ENCODE measurements at places on chromosomes 4 and X.

- DNase-seq: no peak
Measured at GRCh38 chrX:13691841-13692371, 3.0 kb downstream of the RAB9A start.

DNA sequence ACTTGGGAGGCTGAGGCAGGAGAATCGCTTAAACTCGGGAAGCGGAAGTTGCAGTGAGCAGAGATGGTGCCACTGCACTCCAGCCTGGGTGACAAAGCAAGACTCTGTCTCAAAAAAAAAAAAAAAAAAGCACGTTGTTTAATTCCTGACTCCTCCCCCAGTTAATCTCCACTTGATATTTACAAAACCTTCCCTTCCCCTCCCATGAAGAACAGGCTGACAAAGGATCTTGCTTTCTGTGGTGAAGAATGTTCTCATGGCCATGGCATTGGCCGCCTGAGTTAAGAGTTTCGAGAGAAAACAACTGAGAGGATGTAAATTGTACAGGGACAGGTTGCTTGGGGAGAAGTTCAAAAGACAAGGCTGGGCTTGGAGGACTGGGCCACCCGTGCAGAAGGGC lies 168.2 kb upstream of the BCOR start:
- no peak for DNase-seq

DNA sequence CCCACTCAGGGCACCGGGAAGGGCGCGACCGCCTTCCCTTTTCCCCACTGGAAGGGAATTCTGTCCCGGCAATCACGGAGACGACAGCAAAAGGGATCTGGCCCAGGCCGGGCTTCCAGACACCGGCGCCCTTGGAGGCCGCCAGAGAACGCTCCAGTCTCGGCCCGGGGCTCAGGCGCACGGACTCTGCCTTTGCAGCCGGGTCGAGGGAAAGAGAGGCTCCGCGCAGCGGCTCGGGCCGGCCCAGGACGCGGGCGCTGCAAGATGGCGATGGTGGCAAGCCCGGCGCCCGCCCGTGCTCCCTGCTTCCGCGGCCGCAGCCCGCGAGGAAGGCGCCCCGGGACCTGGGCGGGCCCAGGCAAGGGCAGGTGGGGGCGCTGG lies 1.1 kb downstream of the CTBP1 start:
- no peak for DNase-seq

GRCh38 chr4:109739547-109739946 lies 9.7 kb upstream of the PLA2G12A start:
- DNase-seq: no peak

DNA sequence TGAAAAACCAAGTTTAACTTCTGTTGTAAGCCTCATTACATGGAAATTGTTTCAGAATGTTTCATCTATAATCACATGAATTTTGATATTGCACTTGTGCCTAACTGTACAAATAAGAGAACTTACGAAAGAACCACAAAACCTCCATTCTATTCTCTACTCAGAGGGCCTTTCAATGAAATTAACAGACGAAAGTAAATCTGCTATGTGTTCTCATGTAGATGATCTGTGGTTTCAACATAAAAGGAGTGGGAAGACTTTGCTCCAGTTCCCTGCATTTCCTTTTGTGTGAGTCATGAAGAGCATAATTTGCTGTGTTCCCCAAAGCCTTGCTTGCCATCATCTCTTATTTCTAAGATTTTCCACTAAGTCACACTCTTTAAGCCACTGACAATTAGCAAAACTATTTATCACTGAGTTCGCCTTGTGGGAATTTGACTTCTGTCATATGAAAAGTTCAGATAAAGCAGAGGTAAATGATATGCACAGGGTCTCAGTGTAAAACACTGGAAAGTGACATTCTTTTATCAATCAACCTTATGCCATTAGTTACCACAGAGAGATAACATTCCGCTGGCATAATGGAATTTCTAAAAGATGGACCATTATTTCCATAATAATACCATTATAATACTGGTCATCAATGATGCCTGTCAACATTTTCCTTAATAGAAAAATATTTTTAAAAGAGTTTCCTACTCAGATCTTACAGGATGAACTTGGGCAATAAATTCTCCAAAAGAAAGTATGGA lies 329.8 kb downstream of the NR3C2 start:
- DNase-seq: no peak

DNA sequence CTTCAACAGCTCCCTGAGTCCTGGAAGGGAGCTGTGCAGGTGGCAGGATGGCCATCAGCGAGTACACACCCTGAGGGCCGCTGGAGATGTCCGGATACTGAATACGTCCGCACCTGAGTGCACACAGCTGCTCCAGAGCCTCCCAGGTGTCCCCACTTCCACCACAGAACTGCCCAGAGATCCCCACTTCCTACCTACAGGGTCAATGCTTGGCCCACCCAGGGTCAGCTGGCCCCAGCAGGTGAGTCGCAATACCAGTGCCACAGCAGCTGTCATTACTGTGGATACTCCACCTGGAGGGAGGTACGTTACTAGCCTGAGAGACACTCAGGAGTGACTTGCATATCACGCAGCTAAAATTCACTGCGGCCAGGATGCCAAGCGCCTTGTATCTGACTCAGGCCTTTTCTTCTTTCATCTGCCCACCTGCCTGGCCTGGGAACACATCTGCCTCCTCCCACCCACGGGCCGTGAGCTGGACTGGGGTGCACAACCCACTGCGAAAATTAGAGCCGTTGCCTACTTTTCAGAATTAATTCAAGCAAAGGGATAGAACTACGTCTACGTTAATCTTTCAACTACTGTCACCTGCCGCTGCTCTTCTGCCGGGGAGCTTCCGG lies 9.4 kb downstream of the C4orf50 start:
- no peak for DNase-seq

- no peak for DNase-seq
Measured at GRCh38 chr4:168257768-168258167, 60.8 kb downstream of the DDX60 start.

- no peak for DNase-seq
Measured at GRCh38 chr4:43238008-43238407, 345.5 kb downstream of the GRXCR1 start.

- DNase-seq: no peak
Measured at GRCh38 chrX:134821370-134821769, 163.1 kb upstream of the PLAC1 start.

DNA sequence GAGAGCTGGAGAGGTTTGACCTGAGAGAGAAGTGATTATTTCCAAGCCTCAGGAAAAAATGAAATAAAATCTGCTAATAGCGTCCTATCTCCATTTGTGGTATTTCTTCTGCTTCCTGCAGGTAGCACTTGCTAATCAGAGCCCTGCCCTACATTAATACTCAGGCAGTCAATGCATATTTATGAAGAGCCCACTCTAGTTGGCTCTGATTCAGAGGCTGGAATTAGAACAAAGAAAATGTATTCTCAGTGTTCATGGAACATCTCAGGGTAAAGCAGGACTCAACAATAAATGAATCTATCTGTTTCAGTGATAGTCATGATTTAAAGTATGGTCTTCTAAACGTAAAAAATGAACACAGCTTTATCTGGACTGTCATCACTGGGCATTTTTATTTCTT lies 1.4 kb upstream of the ATP8A1 start:
- DNase-seq: no peak

GRCh38 chrX:7904562-7904961 lies 22.7 kb downstream of the PNPLA4 start:
- DNase-seq: no peak

GRCh38 chrX:69538321-69538876 lies 34.3 kb downstream of the NALF2 start:
- DNase-seq: peak; percentile 52

DNA sequence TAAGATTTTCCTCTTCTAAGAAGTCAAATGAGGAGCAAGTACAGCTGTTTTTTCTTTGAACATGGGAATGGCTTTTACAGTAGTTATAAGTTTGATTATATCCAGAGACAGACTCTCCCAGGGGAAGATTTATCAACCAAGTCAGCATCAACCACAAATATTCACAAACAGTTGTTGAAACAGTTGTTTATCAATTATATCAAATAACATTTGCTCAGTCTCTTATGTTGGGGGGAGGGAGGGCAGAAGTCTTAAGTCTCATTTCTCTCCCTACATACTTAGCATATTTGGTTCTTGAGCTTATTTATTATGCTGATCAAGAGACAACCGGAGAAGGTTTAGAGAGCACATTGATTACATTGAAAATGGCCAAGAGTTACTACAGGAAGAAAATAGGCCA lies 110.1 kb downstream of the FBXO8 start:
- no peak for DNase-seq

- no peak for DNase-seq
Measured at GRCh38 chrX:20432746-20433387, 166.2 kb upstream of the RPS6KA3 start.

GRCh38 chr4:38469410-38469809 lies 194.6 kb upstream of the KLF3 start:
- DNase-seq: no peak

DNA sequence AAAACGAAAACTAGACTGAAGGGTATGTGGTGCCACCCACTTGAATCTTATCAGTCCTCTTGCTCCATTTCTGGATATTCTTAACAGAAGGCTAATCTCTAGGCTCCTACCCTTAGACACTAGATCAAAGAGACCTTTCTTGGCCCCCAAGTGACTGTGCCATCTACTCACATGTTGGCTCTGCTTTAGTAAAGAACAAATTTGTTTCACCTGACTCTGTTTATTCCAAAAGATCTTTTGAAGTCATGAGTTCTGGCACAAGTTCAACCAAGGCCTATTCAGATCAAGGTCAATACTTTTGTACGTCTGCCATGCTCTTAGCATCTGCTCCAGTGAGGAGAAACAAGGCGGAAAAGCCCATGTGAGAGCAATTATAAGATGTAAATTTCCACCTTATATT lies 37.3 kb downstream of the MAGEB17 start:
- DNase-seq: no peak

GRCh38 chr4:47830265-47831025 lies 7.4 kb downstream of the CORIN start:
- DNase-seq: no peak

DNA sequence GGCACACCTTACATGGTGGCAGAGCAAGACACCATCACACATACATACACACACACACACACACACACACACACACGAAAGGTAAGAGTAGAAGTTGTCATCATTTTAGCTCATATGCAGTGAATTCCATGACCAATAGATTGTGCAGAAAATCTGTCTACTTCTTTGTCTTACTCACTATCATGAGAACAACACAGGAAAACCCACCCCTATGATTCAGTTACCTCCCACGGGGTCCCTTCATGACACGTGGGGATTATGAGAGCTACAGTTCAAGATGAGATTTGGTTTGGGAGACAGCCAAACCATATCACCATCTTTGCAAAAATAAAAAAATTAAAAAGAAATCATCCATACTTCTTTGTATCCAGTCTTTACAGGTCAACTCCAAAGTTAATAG lies 221.1 kb downstream of the BMPR1B start:
- DNase-seq: no peak

DNA sequence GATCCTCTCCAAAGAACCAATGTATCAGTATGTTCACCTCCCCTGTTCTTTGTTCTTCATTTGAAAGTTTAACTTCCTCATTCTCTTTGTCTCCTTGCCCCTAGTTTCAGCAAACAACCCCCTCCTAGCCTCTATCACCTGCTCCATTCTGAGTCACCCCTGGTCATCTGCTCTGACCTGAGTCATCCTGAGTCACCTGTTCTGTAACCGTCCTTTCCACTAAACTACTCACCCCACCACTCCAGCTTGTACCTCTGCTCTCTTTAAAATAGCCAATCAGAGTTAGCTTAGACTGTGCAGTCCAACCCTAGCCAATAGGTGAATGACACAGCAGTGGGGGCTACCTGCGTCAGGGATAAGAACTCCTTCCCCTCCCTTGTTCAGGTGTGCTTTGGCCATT lies 249.8 kb upstream of the AADAT start:
- DNase-seq: no peak

- DNase-seq: no peak
Measured at GRCh38 chr4:109721033-109721432, 8.8 kb downstream of the PLA2G12A start.

- no peak for DNase-seq
Measured at GRCh38 chrX:310621-311155, 7.9 kb downstream of the GTPBP6 start.

DNA sequence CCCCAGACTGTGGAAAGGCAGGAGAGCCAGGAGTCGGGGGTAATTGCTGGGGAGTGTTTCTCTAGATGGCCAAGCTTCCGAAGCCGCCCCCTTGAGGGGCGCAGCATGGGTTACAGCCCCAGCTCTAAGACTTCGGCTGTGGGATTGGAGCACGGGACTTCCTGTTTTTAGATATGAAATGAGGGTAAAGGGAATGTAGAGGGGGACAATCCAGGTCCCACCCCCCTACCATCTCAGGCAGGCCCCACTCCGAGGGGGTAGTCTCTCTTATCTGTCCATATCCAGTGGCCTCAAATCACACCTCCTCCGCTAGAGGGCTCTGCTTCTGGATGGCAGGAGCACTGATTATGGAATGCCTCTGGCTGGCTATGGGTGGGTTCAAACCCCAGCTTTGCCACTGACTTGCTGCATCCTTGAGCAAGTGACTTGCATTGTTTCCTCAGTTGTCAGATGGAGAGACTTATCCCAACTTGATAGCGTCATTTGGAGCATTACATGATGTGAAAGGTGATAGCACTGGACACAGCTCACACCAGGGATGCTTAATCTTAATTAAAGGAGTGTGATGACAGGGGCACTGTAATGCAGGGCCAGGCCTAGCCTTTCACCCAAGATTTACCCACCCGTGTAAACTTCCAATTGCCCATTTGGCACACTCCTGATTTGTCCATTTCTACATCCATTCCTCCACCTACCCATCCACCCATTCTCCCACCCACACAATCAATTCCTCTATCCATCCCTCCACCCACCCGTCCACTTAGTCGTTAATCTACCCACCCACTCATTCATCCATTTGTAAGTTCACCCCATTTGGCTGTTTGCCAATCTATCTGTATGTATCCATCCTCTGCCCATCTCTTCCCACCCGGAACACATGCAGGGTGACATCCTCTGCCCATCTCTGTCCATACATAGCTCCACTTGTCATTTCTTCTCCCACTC lies 848 bp upstream of the KCND1 start:
- DNase-seq: no peak

GRCh38 chr4:28947374-28947773 lies 1772.8 kb upstream of the PCDH7 start:
- no peak for DNase-seq

DNA sequence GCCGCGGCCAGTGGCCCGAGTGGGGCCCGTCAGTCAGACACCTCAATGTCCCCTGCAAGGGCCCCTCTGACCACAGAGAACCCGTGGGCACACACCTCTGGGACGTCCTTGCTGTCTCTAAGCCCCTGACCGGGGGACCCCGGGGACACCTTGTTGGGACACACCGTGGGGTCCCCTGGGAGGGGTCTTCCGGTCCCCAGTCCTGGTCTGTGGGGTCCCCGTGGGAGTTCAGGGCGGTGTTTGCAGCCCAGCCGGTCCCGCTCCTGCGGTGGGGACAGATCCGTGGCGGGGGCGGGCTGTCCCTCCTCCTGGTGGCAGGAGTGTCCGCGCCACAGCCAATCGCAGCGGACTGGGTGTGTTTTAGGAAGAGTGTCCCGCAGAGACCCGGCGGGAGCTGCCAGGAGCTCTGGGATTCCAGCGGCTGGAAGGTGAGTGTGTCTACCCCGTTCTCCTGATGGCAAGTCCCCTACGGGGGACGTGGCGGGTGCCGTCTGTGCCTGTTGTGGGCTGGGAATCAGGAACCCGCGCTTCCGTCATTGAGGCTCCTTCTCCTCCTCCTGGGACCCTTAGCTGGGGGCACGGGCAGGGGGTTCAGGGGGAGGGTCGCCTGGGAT lies 5.1 kb upstream of the PLCXD1 start:
- DNase-seq: peak; percentile 58

GRCh38 chr4:124173912-124174311 lies 538.6 kb downstream of the ANKRD50 start:
- no peak for DNase-seq

GRCh38 chr4:138007572-138007971 lies 234.6 kb downstream of the SLC7A11 start:
- DNase-seq: no peak
